ENCODE measurements at places on chromosomes 7 and 10.

GRCh38 chr7:25391295-25391861, 163.1 kb upstream of the NPVF start:
- DNase-seq: peak; percentile 44

DNA sequence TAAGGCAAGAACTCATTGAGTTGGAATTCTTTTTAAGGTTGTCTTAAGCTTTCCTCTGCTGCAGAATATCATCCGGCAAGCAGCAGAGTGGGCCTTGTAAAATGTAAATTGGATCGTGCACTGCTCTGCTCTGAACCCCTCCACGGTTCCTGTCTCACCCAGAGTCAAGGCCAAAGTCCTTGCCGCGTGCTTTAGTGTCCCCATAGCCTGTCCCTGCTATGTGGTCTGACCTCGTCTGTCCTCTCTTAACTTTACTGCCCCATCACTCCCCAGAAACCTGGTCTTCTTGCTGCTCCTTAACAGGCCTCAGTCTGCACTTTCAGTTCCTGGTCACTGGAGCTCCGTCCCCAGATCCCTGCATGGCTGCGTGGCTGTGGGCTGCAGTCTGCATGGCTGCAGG, 121.6 kb upstream of the SDK1 start:
- DNase-seq: no peak

- peak; percentile 9 for DNase-seq
These were observed 68.1 kb downstream of the CCDC6 start for GRCh38 chr10:59838085-59838789.

DNA sequence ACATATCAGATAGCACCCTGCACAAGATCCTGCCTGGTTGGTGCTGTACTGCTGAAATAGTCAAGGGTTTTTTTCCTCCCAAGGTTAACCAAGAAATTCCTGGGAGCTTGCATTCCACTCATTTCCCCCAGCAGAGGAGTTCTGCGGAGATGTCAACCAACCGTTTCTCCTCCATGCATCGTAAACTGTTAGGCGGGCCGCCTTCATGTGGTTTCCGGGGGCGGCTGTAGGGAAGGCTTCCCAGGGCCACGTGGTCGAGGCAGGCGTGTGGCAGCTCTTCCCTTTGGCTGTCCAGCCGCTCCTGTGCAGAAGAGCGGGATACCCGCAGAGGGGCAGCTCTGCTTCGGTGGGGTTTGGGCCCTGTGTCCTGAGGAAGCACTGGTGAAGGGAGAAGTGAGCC, 113.7 kb downstream of the RGS10 start:
- no peak for DNase-seq

- DNase-seq: no peak
These were observed 213.2 kb upstream of the HPS1 start for GRCh38 chr10:98659951-98660350.

GRCh38 chr10:46518028-46518725, 38.3 kb downstream of the GPRIN2 start:
- no peak for DNase-seq

DNA sequence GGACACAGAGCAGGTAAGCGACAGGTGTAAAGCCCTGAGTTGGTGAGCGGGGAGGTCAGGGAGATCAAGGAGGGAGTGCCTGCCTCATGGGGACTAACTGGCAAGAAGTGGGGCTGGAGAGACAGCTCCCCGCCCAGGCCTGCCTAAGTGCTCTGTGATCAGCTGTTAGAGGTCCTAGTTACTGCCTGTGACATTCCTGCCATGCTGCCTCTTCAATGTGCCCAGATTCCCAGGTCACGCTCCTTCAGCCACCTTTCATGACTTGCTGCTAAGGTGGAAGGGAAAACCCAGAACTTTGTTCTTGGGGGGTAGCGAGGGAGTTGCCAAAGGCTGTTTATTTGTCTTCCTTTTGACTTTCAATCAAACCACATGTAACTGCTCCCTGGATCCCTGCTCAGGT, 114.3 kb upstream of the ZNF438 start:
- DNase-seq: no peak

- no peak for DNase-seq
These were observed at the start of gene TUBB8 for GRCh38 chr10:48996-49395. TSS of gene TUBB8 (minus strand) at chr10:49296. CDS start at chr10:49238, 58 bp downstream.

Data from small intestine (tissue), 16 donors.